ENCODE measurements at places on chromosomes 2 and 18. TPM values are rescaled to one million over a fixed set of nuclear protein-coding genes. Genes with fewer than 3 reads are reported as not detected.

KCNIP3 gene
- 11.2 TPM for total RNA-seq

SERPINB4 gene
- not detected for total RNA-seq

LCT gene
- total RNA-seq = 0.10 TPM

SCYGR4 gene
- not detected for total RNA-seq

ATP5MC3 gene
- total RNA-seq = 174 TPM

CTLA4 gene
- total RNA-seq = 0.30 TPM

Measured in spinal cord (tissue), 10 donors.